Left cardiac atrium (tissue), 4 donors: ENCODE measurements at places on chromosomes 3 and 15. TPM values are rescaled to one million over a fixed set of nuclear protein-coding genes. Genes with fewer than 3 reads are reported as not detected.

The LMCD1 gene
- total RNA-seq, result 52.9 TPM

The LRRC31 gene
- total RNA-seq, result not detected

The ZBED2 gene
- total RNA-seq, result not detected

The KLF15 gene
- total RNA-seq, result 32.4 TPM

The TICRR gene
- 0.44 TPM for total RNA-seq

The CAPN3 gene
- total RNA-seq, result 8.7 TPM

The CIDEC gene
- 63.3 TPM for total RNA-seq

The IMPG2 gene
- total RNA-seq, result 0.18 TPM

The SOX14 gene
- total RNA-seq, result not detected

The CSTA gene
- total RNA-seq, result 3.8 TPM

The CASR gene
- not detected for total RNA-seq

The CCR2 gene
- 1.9 TPM for total RNA-seq

The IDH3A gene
- total RNA-seq, result 353 TPM

The GPR176 gene
- 4.8 TPM for total RNA-seq

The PIGZ gene
- 4.5 TPM for total RNA-seq

The NEK11 gene
- total RNA-seq, result 2.3 TPM

The SPTSSB gene
- total RNA-seq, result 0.38 TPM
